NCI-H146 (cell line): ENCODE measurements at places on chromosomes 7 and 10.

DNA sequence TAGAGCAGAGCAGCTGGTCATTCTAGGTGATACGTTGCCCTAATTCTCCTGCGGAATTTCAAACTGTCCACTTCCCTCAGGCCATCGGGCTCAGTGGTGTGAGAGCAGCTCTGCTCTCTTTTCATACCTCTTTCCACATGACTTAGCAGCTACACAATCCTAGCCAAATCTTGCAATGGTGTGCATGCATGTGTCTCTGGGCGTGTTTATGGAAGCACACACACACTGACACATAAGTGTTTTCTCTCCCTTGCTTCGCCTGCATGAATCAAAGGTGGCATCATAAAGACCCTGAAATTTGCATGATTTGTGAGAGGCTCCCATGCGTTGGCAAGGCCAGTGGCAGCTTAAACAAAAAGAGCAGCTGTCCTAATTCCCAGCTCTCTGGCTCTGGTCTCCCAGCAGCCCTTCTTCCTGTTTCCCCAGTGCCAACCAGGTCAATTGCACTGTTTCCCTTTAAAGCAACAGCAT is 1189.5 kb downstream of the GATA3 start:
- DNase-seq = peak; percentile 76

DNA sequence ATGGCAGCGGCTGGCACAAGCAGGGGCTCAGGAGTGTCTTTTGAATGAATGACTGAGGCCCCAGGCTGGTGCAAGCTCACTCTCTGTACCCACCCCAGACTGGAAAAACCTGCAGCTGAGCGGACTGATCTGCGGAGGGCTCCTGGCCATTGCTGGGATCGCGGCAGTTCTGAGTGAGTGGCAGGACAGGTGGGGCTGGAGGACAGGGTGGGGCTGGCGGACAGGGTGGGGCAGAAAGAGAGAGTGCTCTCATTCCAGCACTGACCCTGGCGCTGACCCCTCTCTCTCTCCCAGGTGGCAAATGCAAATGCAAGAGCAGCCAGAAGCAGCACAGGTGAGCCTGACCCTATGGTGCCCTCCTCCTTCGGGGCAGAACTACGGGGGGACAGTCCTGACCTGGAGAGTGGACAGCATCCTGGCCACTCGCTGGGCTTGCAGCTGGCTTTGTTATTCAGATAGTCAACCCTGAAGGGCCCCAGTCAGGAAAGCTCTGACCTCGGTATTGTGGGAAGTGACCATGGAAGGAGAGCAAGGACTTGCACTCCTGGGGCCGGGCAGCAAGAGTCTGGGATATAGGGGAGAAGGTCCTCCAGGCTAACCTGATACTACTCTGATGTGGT is 4.1 kb downstream of the FXYD4 start:
- no peak for DNase-seq

DNA sequence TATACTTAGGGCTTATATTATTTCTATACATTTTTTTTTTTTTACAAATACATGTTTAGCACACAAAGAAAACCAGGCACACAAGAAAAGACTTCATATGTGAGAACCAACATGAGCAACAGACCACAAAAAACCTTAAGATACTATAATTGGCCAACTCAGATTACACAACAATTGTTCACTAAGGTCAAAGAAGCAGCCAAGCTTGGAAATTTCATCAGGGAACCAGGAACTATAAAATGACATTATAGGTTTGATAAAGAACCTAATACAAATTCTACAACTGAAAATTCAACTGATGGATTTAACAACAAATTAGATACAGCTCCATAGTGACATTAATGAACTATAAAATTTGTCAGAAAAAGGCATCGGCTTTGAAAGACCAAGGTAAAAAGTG is 4.4 kb upstream of the LUC7L2 start:
- no peak for DNase-seq

DNA sequence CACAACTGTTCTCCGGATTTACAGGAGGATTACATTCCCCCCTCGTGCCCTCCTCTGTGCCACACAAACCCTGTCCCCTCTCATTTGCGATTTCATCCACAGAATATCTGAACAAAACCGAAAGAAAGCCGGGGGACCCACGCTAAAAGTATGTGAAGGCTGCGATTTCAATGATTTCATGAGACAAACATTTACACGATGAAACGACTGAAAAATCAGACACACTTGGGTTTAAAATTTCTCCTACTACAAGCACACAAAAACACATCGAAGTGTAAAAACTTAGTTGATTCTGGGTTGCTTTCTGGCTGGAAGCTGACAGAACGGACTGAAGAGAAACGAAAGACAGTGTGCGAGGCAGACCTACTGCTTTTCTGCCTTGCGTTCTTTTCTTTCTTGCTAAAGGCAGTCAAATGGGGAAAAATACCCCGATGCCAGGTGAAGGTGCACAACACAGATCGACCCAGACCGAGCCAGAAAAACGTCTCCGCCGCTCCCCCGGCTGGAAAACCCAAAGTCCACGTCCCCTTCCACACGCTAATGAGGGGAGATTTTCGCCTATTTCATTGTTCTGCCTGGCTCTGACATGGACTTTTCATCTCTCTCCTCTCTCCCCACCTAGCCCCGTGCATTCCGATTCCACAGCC is 1.2 kb downstream of the HIPK2 start:
- DNase-seq = peak; percentile 56

GRCh38 chr10:114163062-114163461 is 10.9 kb downstream of the CCDC186 start:
- DNase-seq = no peak

GRCh38 chr10:65723525-65723924 is 1202.3 kb upstream of the LRRTM3 start:
- DNase-seq = no peak

GRCh38 chr10:28628184-28628893 is 49.0 kb upstream of the BAMBI start:
- DNase-seq = peak; percentile 68

DNA sequence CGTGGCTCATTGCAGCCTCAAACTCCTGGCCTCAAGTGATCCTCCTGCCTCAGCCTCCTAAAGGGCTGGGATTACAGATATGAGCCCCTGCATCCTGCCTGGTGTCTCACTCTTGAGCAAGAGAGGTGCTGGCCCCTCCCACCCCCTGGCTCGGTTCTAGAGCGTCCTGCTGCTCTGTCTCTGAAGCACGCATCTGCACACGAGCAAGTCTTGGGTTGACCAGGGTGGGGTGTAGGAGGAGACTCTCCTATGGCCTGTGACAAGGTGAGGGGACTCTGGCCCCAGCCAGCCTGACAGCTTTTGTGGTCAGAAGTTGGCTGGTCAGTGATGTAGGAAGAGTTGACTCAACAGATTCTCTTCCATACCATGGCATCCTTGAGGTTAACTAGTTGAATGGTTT is 110.7 kb upstream of the CARD11 start:
- no peak for DNase-seq

- no peak for DNase-seq
Measured at GRCh38 chr7:142176901-142177300, 65.4 kb downstream of the MGAM2 start.

- DNase-seq = no peak
Measured at GRCh38 chr7:125450749-125451148, 521.1 kb upstream of the POT1 start.

- DNase-seq = no peak
Measured at GRCh38 chr10:123146894-123147634, 872 bp upstream of the HMX2 start.

DNA sequence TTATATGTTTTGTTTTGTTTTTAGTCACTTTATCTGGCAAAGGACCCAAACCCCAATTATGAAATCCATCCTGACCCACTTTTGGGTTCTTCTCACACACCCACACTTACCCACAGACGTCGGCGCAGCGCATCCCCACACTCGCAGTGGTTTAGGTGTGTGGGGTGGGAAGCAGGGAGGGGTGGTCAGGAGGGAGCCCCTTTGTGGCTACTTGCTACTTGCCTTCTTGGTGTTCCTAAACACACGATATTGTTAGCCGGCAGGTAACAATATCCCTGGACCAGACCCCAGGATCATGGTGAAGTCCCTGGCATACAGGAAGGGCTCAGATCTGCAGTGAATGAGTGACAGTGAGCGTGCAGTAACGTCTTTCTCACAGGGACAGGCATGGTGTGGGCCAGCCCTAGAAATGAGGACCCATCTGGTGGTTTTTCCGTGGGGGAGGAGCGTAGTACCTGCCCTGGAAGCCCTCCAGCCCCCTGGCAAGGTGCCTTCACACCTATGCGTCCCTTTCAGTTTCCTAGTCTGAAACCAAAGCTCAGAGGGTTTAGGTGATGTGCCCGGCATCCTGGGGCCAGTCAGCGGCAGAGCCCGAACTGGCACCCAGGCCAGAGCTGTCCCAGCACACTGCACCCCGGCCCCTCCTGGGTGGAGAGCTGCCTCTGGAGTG is 4.4 kb downstream of the SPOCK2 start:
- no peak for DNase-seq

GRCh38 chr7:144545330-144545729 is 141.8 kb upstream of the NOBOX start:
- DNase-seq = no peak

DNA sequence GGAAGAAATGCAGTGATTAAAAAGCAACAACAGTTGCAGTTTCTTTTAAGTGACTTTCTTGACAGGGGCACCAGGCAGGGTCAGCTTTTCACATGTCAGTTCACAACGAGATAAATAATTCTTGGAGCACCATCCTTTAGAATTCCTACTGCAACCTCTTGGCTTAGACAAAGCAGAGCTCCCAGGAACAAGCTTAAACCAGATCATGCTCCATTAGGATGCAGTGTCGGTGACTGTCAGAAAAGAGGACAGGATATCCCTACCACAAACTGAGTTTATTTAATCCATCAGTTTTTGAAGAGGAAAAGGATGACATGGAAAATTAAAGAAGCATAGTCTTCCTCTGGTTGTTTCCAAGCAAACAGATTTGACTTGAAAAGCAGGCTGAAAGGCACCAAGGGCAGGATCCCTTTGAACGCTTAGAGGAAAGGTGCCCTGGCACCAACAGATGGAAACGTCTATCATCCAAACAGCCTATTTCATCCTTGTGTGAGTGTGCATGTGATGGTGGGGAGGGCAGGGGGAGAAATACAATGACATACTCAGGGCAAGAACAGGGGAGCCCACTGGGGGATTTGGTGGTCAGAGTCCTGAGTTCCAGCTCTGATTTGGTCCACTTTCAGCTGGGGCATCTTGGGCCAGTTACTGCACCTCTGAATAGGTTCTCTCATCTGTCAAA is 332.1 kb upstream of the AOAH start:
- DNase-seq = no peak

GRCh38 chr10:89580243-89580642 is 44.8 kb upstream of the SLC16A12 start:
- no peak for DNase-seq

GRCh38 chr7:24283554-24283896 is 465 bp upstream of the NPY start:
- no peak for DNase-seq

- DNase-seq = peak; percentile 26
Measured at GRCh38 chr7:157712666-157713235, 375.9 kb downstream of the DNAJB6 start.

DNA sequence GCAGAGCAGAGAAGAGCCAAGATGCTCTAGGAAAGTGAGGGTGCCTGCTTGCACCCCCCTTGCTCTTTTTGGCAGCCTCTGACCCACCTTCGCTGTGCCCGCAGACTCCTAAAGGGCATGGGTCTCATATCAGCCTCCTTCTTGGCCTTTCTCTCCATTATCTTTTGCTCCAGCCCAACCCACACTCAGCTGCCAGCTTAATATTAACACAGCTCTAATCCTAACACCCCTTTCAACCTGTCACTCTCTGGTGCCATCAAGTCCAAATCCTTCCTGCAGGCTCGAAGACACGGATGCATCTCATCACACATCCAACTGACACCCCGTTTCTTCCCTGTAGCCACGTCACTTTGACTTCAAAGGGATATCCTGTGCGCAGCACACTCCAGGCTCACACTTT is 171.6 kb upstream of the AUTS2 start:
- DNase-seq = no peak

DNA sequence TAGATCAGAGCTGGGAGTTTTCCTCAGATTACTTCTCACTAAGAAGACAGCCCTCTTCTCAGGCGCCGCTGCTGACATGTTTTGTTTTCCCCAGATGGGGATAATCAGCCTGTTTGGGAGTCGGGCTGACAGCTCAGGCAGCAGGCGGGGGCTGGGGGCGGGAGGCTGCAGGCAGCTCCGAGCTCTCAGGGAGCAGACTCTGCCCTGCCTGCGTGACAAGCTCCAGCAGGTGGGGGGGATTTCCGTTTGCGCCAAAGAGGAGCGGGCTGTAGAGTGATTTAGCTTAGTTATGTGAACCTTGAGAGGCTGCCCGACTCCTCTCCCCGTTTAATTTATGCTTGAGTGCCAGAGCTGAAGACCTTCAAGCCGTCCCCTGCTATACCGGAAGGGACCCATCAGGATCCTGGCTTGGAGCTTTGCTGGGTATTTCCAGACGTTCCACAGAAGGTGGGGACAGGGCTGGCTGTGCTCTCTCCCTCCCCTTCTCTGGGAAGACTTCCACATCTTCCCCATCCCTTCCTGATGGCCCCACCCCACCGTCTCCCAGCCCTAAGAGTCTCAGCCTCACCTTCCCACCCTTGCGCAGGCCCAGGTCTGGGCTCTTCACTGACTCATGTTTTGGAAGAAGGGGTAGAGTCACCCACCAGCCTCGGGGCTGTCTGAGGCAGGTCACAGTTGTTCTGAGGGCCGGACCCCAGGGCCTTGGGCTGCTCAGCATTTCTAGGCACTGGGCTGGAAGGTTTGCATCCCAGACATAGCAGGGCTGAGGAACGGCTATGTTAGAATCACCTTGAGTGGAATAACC is 24.7 kb upstream of the ADCYAP1R1 start:
- DNase-seq = no peak

- peak; percentile 56 for DNase-seq
Measured at GRCh38 chr7:127652333-127653248, 597 bp downstream of the SND1 start.

- no peak for DNase-seq
Measured at GRCh38 chr7:20407585-20408466, 77.1 kb downstream of the ITGB8 start.

- no peak for DNase-seq
Measured at GRCh38 chr7:41206267-41206666, 496.6 kb downstream of the INHBA start.

DNA sequence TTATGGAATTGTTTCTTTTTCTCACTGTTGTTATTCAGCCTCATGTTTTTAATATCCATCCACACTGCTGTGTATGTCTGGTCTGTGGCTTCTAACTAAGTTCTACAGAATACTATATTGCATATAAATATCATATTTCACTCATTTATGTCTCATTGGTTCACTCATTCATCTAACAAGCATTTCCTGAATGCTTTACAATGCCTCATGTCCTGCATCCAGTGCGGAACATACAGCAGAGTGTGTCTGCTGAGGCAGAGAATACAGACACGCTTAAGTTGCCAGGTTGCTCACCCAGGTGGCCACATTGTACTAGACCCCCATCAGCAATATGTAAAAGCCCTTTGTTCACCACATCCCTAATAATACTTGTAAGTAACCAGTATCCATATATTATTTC is 111.8 kb upstream of the CNTNAP2 start:
- DNase-seq = no peak

DNA sequence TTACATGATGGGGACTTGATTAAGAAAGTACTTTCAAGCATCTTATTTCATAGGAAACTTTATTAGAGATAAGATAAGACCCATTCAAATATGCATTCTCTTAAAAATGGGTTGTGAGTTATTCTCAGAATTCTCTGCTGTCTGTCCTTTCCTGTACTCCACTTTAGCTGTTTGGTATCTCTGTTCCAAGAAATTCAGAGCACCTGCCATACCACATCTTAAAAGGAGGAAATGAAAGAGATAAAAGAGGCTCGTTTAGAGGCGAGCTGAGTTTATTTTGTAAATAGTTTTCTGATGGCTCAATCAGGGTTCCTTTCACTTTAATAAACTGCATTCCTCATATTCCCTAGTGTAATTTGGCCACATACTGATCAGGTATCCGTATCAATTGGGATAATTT is 87.2 kb downstream of the MDFIC start:
- no peak for DNase-seq
